ENCODE measurements at places on chromosomes 16 and 17.

DNA sequence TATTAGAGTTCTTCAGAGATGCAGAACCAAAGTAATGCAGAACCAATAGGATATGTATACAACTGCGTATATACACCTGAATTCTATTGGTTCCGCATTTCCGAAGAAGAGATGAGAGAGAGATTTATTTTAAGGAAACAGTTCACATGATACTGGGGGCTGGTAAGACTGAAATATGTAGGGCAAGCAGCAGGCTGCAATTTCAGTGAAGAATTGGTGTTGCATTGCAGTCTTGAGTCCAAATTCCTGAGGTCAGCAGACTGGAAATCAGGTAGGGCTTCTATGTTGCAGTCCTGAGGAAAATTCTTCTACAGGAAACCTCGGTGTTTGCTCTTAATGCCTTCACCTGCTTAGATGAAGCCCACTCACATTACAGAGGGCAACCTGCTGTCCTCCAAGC, 128.2 kb upstream of the MED13 start:
- no peak for DNase-seq

DNA sequence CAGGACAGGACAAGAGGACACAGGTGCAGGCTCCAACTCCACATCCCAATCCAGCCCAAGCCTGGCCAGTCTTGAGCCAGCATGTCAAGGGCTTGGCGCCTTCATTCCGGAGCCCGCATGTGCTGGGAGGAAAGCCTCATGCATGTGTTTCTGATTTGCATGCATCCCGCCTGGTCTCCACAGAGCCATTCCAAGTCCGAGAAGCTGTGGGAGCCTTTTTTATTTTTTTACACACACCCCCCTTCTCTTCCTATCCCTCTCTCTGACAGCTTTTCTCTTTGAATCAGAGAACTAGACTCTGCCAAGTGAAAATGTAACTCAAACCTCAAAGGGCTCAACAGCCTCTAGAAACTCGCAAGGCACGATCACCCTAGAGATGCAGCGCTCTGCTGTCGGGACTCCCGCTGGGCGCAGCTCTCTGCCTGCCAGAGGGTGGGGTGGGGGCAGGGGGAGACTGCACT, 45.1 kb downstream of the NOG start:
- DNase-seq, result no peak

GRCh38 chr17:55463600-55463999, 42.0 kb upstream of the MMD start:
- no peak for DNase-seq

- no peak for DNase-seq
These were observed 19.6 kb downstream of the TMC6 start for GRCh38 chr17:78108726-78109488.

GRCh38 chr16:66976746-66977145, 11.6 kb upstream of the CES4A start:
- DNase-seq, result no peak

DNA sequence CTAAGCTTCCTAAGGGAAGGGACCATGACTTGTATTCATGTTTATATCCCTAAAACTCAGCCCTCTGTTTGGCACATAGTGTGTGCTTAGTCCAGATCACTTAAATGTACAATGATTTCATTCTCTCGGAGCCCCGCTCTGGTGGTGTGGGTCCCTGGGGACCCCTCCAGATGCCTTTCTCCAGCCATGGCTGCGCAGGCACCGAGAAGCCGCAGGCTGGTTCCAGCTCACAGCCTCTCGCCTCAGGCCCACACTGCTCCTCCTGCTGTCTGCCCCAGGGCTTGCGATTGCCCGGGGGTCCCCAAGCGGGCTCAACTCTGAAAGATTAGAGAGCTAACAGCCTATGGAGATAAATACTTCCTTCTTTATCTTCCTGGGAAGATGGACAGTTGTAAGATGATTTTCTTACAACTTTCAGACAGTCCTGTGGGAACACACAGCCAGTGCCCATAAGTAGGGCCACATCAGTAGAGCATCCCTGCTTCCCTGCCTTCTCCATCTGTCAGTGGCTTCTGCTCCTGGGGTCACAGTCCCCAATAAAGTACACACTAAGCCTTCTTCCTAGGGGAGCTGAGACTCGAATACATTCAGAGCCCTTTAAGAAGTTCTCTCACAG, 66.2 kb downstream of the CENPV start:
- no peak for DNase-seq

DNA sequence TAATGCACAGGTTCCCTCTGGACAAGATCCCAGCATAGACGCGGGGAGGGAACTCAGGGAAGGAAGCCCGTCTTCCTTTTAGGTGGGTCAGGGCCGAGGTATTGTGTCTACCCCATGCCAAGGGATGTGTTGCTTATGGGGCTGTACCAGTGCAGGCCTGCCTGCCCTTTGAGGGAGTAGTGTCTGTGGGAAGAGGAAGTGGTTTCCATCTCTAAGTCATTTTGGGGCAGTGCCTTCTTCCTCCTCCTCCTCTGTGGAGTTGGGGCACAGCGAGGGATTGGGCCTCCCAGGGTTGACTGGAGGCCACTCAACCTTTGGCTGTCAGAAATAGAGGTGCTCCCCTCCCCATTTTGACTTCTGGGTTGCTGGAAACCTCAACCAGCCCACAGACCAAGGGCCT, 26.5 kb downstream of the GJD3 start:
- no peak for DNase-seq

- DNase-seq, result no peak
These were observed 7.6 kb downstream of the PHB1 start for GRCh38 chr17:49407086-49407485.

DNA sequence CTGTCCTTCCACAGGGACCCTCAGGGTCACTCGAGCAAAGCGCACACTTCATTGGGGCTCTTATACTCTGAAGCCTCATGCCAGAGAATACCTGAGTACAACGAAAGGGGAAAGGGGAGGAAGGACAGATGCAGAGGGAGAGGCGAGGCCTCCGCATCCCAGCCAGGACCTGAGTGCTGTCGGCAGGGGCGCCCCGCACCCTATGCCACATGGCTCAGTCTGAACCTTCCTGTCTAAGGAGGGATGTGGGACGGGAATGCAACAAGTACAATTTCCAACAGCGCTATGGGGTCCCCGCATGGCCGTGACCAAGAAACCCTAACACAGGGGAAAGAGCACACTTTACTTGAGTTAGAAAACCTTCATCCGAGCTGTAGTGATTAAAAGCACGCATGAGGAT, 39.8 kb upstream of the FAAP100 start:
- no peak for DNase-seq

All from HFFc6 (cell line).